HuH-7.5 (cell line): ENCODE measurements at places on chromosomes 13 and 19.
A peak's percentile ranks its signal among the peaks of the same experiment; 100 is the strongest.

DNA sequence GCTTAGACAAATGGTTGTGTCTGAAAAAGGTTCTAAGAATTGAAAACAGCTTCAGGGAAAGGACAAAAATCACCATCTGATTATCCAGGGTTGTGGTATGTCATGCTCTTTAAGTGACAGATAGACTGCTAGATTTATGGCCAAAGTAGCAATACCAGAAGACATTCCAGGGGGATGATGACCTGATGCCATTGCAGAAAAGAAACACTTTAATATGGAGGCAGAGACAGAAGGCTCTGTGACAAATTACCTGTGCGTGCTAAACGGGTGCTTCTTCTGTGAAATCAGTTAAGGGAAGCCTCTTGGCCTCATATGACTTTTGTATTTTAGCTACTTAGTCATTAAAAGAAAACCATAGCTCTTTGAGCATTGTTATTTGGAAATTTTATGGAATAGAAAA is 144.3 kb upstream of the RNF113B start:
- no peak for DNase-seq

- no peak for DNase-seq
These were observed 10.3 kb downstream of the AKT2 start for GRCh38 chr19:40274585-40275544.

DNA sequence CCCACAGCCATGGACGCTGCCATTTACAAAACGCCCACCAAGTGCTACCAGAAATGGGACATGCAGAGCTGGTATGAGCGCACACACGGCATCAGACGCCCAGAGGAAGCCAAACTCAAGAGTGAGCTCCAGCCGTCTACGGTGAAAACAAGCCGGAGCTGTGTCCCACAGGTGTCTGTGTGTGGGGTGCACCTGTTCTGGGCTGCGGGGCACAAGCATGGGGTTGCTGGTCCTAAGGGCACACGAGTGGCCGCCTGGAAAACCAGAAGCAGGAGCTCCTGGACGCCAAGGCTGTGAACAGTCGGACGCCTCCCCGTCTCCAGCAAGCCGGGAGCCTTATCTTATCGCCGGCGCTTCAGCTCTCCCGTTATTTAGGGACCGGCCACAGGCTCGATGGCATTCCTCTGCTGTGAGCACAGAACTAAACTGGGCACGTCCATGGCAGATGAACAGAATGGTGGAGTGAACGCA is 1.3 kb downstream of the ADPRHL1 start:
- no peak for DNase-seq

DNA sequence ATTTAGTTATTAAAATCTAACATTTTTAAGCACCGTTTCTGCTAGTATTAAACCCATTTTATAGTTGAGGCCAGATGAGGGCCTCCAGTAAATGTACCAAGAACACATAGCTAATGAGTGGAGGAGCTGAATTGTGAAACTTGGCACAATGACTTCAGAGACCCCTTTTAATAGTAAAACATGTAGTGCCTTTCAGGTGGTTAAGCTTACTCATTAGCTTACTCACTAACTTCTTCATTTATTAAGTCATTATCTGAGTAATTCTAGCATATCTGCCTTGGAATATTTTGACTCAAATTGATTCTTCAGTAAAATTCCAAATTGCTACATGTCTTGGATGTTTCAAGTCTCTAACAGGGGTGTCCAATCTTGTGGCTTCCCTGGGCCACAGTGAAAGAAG is 735.2 kb downstream of the LIG4 start:
- DNase-seq: no peak

- DNase-seq: peak; percentile 99
These were observed at the start of gene ATP5F1D for GRCh38 chr19:1241417-1242095. TSS of gene ATP5F1D (plus strand) at chr19:1241751. CDS start at chr19:1241851, 100 bp downstream.
